NCI-H510A treated with DMSO at 0.1 percent for 48 hours (cell line): ENCODE measurements at places on chromosomes 5 and 9.

DNA sequence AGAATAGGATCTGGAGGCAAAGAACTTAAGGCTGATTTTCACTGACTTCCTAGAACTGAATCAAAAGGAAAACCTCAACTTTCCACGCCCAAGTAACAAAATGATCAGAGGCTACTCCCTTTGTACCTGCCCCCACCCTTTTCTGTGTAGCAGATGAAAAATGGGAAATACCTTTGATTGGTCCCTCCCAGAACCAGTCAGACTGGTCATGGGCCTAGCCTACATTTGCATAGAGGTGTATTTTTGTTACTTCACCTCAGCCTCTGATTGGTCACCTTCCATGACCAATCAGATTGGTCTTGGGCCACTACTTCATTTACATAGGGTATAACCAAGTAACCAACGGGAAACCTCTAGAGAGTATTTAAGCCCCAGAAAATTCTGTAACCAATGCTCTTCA, 1553.5 kb upstream of the C9orf72 start:
- no peak for DNase-seq

- peak; percentile 51 for DNase-seq
Observed at GRCh38 chr5:147734894-147735293, 47.6 kb downstream of the JAKMIP2 start.

DNA sequence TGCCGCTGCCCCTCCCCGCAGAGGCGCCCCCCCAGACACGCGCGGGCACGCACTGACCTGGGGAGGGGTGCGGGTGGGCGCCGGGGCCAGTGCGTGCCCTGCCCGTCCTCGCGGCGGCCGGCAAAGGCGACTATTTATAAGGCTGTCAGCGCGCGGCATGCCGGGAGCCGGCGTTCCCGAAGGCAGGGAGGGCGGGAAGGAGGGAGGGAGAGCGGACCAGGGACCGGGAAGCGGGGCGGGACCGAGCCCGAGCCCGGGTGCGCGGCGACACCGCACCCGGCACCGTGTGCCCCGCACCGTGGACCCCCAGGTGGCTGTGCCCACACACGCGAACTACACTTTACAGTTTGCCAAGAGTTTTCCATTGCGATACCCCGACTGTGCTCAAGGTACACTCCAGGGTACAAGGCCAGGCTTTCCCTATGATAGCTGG, at the start of gene AK1:
TSS of gene AK1 (minus strand) at position 110 of the 433 bp plus-strand sequence. CDS start 3,058 bp downstream, outside the sequence.
- DNase-seq = peak; percentile 66

DNA sequence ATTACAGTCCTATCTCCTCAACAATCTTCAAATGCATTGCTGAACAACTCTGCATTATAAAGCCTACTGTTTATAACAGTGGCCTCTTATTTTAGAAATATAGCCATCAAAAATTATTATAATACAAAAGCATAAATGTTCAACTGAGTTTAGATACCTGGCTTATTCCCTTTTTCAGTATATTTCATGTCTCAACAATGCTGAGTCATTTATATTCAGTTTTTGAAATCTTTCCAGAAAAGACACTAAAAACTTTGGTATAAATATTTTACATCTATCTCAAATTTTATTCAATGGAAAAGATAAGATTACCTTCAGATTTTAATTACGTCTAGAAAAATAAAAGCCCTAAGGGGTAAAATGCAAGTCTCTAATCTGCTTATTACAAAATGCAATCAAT, 37.9 kb downstream of the LURAP1L start:
- no peak for DNase-seq

DNA sequence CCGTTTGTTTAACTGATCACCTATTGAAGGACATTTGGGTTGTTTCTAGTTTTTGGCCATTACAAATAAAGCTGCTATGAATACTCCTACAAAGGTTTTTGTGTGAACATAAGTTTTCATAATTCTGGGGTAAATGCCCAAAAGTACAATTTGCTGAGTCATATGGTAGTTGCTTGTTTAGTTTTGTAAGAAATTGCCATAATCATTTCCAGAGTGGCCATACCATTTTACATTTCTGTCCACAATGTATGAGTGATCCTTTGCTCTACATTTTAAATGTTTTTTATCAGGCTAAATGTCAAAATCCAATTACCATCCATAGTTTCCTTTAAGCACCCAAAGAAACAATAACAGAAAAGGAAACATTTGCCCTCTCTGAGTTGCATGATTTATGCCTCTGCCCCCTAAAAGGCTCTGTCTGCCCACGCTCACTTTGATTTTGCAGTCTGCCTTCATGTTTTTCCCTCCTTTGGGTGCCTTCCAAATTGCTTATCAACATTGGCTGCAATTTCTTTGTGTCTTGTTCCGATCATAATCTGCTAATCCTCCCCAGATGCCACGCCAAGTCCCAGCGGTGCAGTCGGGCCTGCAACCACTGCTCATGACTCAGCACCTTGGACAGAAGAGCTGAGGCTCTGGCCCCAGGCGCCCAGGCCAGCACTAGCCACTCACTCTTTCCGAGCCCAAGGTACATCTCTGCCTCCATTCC, 339.2 kb downstream of the PIK3R1 start:
- DNase-seq = no peak

DNA sequence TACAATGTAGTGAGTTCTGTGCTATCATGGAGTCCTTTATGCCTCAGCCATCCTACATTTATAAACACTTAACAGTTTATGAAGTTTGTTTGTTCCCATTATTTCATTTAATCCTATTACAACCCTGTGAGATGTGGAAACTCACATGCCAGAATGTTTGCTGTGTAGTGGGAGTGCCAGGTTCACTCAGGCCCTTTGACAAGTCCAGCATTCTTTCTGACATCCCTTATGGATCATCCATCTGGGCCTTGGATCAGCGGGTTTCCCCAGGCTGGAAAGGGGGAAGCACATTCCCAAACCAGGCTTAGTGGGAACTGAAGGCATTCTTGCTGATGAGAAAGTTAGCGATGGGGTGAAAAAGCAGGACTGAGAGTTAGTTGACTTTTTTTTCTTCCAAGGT, 128.1 kb upstream of the OTULINL start:
- DNase-seq = no peak

- DNase-seq = no peak
Observed at GRCh38 chr9:93650448-93650847, 74.1 kb downstream of the PHF2 start.

- no peak for DNase-seq
Observed at GRCh38 chr5:147658293-147658932, 124.1 kb downstream of the JAKMIP2 start.
